ENCODE measurements at places on chromosomes 7 and 10. TPM values are rescaled to one million over a fixed set of nuclear protein-coding genes. Genes with fewer than 3 reads are reported as not detected.

The PRKAR2B gene
- total RNA-seq, result 411 TPM

The LRMDA gene
- total RNA-seq, result 15.9 TPM

The GTF2I gene
- total RNA-seq, result 149 TPM

The MSMB gene
- total RNA-seq, result not detected

DNA sequence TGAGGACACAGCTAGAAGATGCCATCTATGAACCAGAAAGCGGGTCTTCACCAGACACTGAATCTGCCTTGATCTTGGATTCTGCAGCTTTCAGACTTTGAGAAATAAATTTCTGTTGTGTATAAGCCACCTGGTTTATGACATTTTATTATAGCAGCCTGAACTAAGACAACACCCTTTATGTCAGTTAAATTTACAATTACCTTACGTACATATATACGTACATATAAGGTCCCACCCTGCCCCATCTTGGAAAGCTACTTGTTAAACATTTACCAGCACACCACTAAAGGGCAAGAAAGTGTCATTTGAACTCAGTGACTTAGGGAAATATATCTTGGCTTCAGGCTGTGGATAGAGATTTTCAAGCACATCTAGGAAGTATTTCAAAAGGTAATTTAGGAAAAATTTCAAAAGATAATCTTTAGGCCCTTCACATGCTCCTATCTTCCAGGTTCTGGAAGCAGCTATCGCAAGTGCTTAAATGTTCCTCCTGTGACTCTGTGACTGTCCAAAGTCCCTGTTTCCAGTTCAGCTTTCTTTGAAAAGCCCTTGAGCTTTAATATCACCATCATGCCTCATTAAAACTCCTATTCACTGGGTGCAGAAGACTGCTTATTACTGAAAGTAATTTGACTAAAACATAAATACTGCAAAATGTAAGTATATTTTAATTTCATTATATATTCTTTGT, 9.6 kb upstream of the SRI start:
- no peak for DNase-seq

DNA sequence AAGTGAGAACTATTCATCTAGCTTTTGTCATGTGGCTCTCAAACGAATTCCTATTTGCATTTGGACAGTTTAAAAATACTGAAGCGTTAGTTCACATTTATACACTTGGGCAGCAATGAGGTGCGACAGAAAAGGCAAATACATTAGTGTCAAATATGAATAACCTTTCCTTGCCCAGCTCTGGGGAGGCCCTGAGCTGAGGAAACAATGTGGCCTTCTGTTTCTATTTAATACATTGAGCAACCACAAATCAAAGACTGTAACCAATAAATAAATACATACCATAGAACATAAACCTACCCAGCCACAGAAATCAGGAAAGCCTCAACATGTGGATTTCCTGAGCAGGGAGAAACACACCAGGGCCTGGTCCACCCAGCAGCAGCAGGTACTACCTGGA, 585.2 kb downstream of the PARD3 start:
- DNase-seq, result no peak

GRCh38 chr7:140631602-140632001, 9.0 kb downstream of the DENND2A start:
- DNase-seq, result no peak

DNA sequence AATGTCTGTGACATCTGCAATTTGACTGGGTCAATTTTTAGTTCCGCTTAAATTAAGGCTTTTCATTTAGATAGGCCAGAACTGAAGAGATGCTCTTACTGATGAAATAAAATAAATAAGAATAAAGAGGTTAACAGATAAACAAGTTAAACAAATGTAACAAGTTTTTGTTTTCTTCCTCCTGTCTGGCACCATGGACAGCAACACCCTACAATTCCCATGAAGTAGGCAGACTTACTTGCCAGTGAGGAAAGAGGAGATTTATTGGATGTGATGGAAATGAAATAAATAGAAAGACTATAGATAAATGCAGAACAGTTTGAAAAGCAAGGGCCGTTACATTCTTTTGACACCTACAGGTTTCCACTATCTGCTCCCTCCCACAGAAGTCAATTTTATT, 118.5 kb downstream of the AMPH start:
- no peak for DNase-seq

DNA sequence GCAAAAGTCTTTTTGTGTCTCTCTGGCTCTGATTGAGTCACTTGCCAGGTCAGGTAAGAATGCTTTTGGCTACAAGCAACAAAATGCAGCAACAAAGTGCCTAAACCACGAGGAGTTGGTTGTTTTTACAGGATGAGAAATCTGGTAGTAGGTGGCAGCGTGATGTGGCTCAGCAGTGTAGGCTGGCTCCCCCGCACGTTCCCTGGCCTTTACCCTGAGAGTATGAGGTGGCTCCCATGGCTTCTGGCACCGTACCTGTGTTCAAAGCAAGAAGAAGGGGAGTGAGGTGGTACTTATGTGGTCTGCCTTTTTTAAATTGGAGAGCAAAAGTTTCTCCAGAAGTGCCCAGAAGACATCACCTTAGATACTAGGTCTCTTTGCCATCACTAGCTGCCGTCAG, 11.7 kb downstream of the PRKRIP1 start:
- no peak for DNase-seq

DNA sequence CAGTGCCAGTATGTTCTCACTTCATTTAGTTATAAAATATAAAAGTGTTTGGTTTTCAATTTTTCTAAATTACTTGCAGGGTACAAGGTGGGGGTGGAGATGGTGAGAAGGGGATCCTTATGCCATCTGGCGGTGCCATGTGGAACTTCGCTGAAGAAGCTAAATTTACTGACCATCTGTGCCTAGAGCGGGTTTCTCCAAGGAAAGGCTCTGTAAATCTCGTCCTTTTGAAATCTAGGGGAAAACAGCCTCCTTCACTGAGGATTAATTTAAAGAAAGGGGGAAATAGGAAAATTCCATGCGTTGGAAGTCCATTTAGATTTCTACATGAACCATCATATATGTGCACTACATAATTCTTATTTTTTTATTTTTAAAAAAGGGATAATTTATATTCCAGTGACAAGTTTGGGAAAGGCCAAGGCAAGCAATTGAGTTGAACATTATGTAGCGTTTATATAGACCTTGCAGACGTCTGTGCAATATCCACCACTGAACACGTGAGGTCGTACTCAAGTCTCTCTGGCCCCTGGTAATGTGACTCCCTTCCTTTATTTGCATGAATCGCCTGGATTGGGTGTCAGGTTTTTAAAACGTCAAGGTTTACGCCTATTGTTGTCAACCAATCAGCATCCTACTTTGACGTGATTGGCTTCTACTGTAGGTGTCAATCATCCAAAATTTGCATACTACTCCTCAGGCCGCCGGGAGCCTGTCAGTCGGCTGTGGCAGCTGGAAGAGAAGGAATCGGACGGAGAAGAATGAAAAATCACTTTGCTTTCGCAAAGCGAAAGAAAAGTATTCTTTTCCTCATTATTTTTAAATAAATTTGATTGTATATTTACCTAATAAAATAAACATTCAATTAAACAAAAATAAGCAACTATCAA, 297.1 kb upstream of the NFE2L3 start:
- DNase-seq, result no peak

Data from omental fat pad (tissue), 4 donors.